ENCODE measurements at places on chromosomes 3 and 15.

- no peak for DNase-seq
Measured at GRCh38 chr3:190059242-190059590, 61.5 kb downstream of the P3H2 start.

GRCh38 chr3:29083676-29084075, 197.2 kb upstream of the RBMS3 start:
- DNase-seq: no peak

DNA sequence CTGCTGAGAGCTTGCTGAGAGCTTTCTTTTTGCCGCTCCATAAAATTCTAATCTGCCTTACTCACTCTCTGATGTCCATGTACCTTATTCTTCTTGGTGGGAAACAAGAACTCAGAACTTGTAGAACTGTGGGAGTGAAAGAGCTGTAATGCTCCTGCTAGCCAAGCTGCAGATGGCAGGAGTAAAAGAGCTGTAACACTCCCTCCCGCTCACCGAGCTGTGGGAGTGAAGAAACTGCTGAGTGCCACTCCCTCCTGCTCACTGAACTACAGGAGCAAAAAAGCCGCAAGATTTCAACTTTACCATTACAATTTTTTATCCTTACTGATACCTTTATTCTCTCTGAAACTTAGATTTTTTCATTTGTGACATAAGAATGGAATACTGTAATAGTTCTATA, 199.1 kb downstream of the SI start:
- DNase-seq: no peak

DNA sequence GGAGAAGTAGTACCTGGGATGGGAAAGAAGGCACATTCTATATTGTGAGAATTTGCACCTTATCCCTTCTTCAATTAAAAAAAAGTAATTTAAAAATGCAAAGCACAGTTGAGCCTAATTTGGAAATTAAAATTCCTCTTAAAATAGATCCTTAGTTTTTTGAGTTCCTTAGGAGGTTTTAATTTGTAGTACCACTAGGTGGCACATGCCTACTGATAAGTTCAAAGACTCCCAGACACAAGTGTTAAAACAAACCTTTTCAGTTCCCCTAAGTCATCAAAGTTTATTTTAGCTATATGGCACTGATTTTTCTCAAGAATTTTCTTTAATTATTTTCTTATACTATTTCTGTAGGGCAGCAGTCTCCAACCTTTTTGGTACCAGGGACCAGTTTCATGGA, 127.6 kb upstream of the AZI2 start:
- DNase-seq: peak; percentile 3

DNA sequence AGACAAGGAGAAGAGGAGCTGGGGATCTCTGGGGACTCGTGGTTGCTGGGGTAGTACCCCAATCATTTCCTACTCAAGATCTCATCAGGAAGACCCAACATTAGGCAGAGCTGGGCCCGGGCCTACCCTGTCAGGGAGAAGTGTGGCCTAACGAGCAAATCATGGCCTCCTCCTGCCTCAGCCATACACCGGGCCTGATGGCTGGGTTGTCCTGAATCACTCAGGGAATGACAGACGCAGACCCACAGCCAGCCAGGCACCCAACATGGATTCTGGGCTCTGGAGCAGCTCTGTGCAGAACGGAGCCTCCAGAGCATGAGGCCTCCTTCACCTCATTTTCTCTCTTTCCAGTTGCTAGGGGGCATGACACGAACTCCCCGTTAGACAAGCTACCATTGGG, 19.7 kb downstream of the ITGA11 start:
- no peak for DNase-seq

DNA sequence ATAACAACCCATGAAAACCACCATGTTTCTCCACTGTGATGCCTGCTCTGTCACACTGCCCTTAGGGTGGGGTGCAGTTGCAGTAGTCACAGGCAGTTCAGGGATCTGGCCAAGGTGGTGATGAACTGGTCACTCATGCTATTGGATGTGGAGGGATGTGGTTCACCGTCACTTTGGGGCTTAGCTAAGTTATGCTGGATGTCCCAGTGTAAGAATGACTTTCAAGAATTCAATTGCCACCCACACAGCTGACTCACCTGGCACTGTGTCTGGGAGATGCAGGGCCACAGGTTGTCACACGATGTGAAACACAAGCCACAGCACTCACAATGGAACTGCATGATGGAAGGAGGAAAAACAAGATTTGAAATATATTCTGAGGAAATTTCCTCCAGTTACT, 146.1 kb upstream of the CTNNB1 start:
- no peak for DNase-seq

GRCh38 chr3:31485196-31485595, 47.5 kb upstream of the STT3B start:
- DNase-seq: no peak

GRCh38 chr15:66730168-66731021, 28.4 kb downstream of the SMAD6 start:
- no peak for DNase-seq

GRCh38 chr3:174821477-174821876, 37.7 kb upstream of the NAALADL2 start:
- DNase-seq: no peak

GRCh38 chr3:178238179-178238578, 298.1 kb upstream of the KCNMB2 start:
- no peak for DNase-seq

- DNase-seq: no peak
Measured at GRCh38 chr15:84968301-84968700, 13.4 kb upstream of the PDE8A start.

Data from GM12891 (cell line).